ENCODE measurements at places on chromosomes 5 and 9.
A peak's percentile ranks its signal among the peaks of the same experiment; 100 is the strongest.

DNA sequence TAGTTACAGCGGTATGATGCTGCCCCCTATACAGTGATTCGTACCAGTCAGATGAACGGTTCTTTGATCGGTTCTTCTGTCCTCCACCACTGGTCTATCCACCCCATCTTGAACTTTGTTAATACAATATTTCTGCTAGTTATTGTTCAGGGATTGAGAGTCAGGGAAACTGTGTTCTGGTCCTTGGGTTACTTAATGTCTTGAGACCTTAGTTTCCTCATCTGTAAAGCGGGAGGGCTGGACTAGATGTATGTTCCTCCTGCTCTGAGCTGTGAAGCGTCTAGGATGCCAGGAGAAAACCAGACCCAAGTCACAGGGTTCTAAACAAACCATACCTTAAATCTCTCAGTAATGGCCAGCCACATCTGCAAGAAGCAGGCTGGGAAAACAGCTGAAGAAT, 1.4 kb upstream of the PIP5K1B start:
- no peak for DNase-seq

DNA sequence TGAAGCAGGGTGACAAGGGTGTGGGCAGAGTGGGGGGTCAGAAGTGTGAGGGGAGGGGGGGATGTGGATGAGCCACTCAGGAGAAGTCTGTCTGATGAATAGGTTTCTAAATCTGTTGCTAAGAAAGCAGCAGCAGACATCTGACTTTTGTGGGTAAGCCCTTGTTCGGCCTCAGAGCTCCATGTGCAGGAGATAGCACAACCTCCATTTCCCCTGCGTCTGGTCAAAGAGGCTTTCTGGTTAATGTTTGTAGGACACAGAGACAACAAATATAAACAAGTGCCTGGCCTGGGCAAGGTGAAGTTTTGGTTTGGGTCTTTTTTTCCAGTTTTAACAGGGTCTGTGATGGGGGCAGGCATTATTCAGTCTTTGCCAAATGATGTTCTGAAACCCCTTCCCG, 57.0 kb upstream of the GNE start:
- DNase-seq: no peak

GRCh38 chr5:134846641-134846960, 833 bp downstream of the C5orf24 start:
- peak; percentile 74 for DNase-seq

DNA sequence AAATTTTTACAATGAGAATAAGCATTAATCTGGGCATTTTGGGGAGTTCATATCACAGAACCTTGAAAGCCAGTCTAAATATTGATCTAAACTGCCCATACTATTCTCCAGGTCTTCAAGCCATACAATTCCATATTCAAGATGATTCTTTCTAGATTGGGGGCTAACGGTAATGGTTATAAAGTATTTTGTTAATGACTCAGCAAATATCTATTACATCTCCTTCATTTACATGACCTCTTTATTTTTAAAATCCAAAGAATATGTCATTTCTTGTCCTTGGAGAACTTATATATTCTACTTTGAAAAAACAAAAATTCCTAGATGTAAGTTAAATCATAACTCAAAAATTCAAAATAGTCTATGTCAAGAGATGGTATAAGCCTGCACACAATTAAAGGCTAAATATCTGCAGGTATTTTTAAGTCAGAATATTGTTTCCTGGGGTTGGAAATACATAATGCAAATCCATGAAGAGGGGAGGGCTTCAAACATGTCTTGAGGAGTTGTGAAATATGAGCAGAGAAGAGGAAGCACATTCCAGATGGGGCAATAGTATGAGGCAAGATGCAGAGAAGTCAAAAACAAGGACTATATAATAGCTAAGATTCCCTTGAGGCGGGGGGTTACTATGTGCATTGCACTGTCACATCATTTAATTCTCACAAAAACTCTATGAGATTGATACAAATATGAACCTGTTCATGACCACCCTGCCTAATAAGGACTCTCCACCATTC, 526.4 kb downstream of the NR2F1-AS1 start:
- DNase-seq: no peak

DNA sequence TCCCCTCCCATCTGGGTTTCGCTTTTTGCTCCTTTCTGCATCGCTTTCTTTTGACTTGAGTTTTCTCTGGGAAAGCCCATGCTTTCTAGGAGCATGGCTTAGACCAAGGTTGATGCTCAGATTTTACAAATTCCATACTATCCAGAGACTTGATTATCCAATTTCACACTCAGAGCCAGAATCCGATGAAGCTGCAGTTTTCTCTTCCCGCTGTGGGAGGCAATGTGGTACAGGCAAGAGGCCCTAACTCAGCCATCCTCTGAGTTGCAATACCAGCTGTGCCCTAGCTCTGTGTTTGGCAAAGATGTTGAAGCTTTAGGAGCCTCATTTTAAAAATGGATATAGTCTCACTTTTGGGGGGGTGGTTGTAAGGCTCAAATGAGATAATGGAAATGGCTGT, 85.1 kb downstream of the BRINP1 start:
- no peak for DNase-seq

GRCh38 chr9:98037357-98037756, 19.2 kb upstream of the NANS start:
- no peak for DNase-seq

DNA sequence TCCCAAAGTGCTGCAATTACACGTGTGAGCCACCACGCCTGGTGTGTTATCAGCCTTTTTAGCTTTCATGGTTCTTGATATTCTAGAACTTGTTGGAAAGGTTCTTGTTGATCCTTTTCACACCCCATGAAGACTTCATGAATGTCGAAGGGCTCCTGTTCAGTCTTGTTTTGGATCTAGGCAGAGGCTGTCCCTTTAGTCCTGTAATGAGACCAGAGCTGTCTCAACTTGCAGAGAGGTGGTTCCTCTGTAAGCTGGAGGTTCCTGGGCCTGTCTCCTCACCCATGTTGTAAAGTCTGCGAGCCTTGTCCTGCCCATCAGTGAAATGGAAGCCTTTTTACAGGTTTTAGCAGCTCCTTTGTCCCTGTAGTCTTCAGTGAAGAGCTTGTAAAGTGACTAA, 38.2 kb downstream of the PRRC2B start:
- no peak for DNase-seq

GRCh38 chr5:121086671-121087070, 622.6 kb downstream of the PRR16 start:
- DNase-seq: no peak

DNA sequence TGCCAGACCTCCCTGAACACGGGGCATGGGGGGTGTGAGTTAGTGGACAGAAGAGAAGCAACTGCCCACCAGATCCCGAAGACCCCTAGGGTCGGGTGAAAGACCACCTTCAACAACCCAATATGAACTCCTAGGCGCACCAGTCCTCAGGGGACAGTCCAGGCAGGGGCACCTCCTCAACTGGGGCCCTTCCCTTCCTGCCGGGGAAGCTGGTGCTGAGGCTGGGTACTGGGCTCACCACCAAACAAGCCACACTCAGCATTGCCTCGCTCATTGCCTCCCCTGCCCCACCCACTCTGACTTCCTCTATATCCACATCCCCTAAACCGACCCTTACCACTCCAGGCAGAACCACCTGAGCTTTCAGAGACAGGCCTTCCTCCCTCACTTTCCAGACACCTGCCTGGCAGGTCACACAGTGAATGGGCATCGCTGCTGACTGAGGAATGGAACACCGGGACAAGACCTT, 42.5 kb downstream of the SEMA4D start:
- DNase-seq: no peak

- peak; percentile 24 for DNase-seq
Measured at GRCh38 chr5:107671742-107672210, 1.0 kb upstream of the EFNA5 start.

- no peak for DNase-seq
Measured at GRCh38 chr9:134949681-134950385, 32.1 kb upstream of the FCN1 start.

- no peak for DNase-seq
Measured at GRCh38 chr5:21171038-21171437, 1183.0 kb upstream of the CDH18 start.

DNA sequence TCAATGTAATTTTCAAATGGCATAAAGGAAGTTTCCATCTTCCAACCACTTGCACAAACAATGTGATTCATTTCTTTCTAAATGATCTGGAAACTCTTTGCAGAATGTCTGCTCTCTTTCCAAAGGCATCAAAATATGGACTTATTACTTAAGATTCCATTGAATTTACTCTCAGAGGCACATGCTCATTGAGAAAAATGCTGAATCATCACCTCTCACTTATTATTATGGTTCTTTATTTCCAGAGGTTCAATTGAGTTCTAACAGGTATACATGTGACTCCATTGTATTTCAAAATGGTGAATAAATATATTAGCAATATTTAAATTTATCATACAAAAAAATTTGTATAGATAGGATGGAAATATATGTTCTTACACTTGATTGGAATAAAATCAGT, 1140.6 kb downstream of the EFNA5 start:
- no peak for DNase-seq

DNA sequence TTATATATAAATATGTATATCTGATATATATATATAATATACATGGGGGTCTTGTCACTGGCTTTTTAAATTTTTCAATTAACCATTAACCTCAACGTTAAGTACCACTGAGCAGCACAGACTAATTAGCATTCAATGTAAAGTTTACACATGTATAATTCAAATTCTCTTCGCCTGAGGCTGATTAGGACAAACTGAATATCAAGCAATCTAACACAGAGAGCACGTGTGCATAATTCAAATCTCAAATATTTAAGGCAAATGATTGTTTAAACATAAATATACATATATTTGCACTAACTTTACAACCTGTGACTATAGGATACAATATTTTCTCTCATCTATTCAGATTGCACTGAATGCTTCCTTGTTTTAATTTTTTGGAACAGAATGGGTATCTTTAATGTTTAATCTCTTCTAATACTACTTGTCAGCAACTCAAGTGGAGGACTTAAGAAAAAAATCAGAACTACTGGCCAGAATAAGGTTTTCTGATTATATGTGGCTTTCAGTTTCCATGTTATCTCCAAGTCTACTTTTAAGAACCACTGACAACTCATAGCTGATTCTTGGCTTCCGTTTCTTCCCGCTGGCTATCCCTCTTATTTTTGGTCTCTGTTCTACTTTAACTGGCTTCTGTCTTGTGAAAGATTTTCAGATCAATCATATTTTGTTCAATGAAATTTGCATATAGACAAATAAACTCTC, 204.8 kb downstream of the MLLT3 start:
- DNase-seq: no peak

DNA sequence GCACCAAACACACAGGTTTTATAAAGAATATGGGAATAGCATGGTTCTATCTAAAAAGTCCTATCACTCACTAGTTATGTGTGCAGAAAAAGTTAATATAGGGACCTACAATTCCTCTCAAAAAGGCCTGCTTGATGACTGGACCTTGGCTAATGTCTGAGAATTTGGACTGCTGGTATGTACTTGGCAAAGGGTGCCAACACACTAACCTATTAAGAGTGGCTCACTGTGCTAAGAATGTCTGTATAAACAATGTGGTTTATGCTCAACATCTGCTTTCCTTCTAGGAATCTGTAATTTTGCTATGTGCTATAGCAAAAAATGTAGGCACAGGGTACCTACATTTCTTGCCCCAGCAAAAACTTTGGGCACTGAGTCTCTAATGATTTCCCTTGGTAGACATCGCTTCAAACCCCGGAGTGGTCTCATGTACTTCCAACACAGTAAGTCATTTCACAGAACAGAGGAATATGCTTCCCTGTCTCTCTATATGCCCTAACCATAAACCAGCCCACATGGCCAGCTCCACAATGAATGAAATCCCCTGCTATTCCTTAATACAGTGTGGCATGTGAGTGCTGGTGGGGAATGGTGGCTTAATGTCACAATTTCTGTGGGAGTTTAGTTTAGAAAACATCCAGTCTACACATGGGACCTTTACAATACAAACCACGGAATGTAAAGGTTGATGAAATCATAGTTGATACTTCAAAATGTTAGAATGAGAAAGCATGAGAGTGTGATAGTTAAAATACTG, 101.7 kb downstream of the UBAP2 start:
- no peak for DNase-seq

DNA sequence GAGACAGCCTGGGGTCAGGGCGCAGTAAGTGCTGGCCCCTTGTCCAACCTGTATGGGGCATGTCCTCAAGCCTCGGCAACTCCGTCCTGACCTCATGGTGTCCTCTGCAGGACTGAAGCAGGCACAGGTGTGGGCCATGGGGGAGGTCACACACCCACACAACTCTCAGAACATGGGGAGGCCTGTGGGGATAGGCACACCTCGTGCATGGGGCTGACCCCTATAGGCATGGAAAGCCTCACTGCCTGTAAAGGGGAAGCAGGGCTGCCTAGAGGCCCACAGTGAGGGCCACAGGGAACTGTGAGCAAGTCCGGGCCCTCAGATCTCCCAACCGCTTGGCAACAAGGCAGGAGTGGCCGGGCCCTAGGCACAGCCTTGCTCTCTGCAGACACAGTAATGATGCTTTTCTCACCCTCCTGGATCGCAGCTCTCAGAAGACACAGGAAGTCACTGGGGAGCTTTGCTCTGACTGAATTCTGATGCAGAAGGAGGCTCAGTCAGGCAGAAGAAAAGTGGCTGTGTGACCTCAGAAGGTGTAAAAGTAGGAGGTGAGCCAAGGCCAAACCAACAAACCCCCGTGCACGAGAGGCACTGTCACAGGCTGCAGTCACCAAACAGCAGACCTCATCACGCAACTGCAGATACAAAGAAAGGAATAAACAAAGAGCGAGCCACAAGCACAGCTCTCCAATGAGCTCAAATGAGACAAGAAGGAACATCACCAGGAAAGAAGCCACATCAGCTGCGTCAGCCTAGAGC, 5.4 kb downstream of the IPPK start:
- no peak for DNase-seq

DNA sequence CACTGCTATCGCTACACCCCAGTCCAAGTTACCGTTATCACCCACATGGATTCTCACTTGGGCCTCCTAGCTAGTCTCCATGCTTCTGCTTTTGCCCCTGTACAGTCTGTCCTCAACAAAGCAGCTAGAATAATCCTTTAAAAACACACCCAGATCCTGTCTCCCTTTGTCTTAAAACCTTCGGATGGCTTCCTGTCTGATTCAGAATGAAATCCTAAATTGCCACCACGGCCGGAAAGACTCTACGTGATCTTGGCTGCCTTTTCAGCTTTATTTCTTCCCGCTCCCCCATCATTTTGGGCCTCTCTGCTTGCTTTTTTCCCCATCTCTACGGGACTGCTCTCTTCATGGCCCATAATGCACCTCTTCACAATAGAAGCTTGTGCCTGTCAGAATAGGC, 33.4 kb downstream of the GDNF start:
- DNase-seq: no peak
